ENCODE measurements at places on chromosomes 7 and 10.

- DNase-seq: no peak
Observed at GRCh38 chr7:91668217-91668616, 212.3 kb downstream of the MTERF1 start.

- DNase-seq: no peak
Observed at GRCh38 chr7:157616426-157616825, 279.6 kb downstream of the DNAJB6 start.

- no peak for DNase-seq
Observed at GRCh38 chr10:45607276-45607675, 65.3 kb downstream of the ZFAND4 start.

GRCh38 chr7:154332811-154333580 lies 280.8 kb downstream of the DPP6 start:
- no peak for DNase-seq

DNA sequence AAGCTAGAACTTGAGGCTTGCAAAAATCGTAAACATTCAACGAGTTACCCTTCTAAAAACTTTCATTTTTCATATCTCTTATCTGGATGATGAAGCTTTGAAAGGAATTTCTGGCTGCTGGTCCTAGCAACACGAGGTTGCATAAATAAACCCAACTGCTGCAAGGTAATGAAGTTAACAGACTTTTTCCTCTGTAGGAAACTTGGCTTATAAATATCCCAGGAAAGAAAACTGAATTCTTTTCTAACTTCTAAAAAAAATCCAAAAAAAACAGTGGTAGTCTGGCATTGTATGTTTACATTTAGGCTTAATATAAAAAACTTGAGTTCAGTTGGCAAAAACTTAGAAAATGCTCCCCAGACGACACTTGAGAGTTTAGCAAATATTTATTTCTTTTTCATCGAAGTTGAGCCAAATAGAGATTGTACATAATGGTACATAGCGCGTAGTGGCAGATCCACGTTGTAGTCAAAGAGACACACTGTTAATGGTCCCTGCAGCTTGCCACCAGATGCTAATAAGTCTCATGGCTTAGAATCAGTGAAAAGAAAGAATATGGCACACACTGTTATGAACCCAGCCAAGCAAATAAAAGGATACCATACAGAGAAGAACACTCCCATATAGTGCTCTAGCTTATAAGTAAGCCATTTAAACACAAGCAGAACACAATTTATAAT lies 200.3 kb upstream of the PCLO start:
- DNase-seq: no peak

- no peak for DNase-seq
Observed at GRCh38 chr7:55181762-55182161, 162.9 kb downstream of the EGFR start.

DNA sequence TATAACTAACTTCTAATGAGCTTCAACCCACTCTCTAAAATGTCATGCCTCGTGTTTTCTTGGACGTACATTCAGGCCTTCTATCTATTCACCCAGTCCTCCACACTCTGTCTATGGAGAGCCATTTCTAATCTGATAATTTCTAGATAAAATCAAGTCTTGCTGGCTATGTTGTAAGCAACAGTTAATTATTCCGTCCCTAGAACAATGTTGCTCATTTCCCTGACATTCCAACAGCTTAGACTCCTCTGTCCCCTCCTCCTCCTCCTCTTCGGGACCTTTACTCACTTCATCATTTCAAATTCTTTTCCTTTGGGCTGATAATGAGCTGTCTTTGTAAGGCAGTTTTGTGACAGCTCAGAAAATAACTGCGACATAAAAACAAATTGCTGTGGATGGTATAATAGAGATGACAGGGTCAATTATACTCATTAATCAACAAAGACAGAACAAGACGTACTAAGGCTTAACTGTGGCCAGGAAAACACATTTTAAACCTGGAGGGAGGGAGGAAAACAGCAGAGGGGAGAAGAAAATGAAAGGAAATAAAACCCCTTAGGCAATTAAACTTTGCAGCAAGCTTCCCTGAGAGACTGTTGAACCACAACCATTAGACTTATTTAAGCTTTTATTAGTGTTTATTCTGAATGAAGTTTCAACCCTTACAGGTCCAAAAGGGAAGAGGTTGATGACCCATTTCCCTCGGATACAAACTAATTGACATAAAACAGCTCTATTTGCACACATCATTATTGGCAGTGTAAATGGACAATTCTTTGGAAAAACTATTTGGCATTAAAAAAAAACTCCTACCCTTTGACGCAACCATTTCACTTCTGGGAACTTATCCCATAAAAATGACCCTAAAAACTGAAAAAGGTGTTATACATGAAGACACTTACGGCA lies 179.1 kb downstream of the SFMBT2 start:
- no peak for DNase-seq

GRCh38 chr7:90472805-90473540 lies 3.5 kb downstream of the PTTG1IP2 start:
- DNase-seq: no peak

- no peak for DNase-seq
Observed at GRCh38 chr7:139799586-139799985, 21.8 kb upstream of the HIPK2 start.

- no peak for DNase-seq
Observed at GRCh38 chr7:150466477-150466876, 16.0 kb downstream of the GIMAP8 start.

- DNase-seq: no peak
Observed at GRCh38 chr7:116095396-116095795, 64.8 kb upstream of the TFEC start.

DNA sequence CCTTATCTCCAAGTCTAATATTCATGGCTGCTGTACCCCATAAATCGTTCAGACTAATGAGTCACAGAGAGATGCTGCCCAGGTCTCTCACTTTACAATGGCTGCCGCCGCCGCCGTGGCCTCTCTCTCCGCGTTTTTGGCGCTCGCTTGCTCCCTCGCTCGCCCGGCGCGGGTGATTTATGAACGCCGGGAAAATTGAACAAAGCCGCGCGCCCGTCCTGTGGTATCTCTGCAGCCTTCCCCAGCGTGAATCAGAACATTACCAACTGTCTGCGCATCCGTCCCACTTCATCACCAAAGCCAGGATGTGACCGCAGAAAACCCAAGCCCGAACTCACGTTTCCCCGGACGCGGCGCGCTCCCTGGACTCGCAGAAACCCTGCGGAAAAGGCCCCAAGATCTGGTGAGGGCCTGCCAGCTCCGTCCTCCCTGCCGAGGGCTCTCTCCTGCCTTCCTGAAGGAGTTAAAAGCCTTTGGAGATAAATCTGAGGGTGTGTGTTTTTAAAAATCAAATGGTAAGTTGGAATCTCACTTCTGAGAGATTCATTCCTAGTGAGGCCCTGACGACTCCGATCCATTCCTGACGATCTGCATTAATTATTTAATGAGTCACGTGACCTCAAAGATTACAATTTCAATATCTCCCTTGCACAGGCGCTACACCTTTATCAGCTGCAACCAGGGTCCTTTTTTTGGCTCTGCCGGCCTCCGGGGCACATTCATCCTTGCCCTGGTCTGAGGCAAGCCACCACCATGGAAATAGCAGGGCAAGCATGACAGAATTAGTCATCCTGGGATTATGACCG lies 6.3 kb downstream of the HOXA4 start:
- no peak for DNase-seq

- peak; percentile 21 for DNase-seq
Observed at GRCh38 chr7:36784991-36785940, 61.0 kb upstream of the AOAH start.

GRCh38 chr7:131508754-131509486 lies 47.5 kb downstream of the PODXL start:
- no peak for DNase-seq

- DNase-seq: no peak
Observed at GRCh38 chr10:124125305-124126116, 32.1 kb upstream of the CHST15 start.

GRCh38 chr7:101426303-101427011 lies 63.8 kb downstream of the COL26A1 start:
- no peak for DNase-seq

GRCh38 chr7:39749177-39749576 lies 125.8 kb downstream of the RALA start:
- DNase-seq: no peak

- no peak for DNase-seq
Observed at GRCh38 chr10:132565516-132566209, 28.1 kb downstream of the INPP5A start.

DNA sequence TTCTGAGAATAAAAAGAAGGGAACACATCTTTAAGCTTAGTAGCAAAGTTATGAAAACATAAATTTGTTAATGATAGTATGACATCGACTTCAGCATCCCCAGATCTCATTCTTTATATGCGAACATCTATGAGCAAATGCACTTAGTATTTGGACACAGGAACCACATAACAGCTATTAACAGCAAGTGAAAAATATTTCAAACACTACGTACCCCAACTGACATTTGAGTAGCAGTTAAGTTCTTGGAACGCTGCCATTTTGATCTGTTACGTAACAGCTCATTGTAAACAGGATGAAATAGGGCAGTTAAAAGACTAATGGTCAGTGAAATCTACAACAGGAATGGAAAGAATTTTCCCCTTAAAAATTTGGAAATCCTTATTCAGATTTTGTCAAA lies 428.9 kb downstream of the TNS3 start:
- no peak for DNase-seq

- DNase-seq: no peak
Observed at GRCh38 chr7:140691376-140692045, 5.0 kb upstream of the NDUFB2 start.

DNA sequence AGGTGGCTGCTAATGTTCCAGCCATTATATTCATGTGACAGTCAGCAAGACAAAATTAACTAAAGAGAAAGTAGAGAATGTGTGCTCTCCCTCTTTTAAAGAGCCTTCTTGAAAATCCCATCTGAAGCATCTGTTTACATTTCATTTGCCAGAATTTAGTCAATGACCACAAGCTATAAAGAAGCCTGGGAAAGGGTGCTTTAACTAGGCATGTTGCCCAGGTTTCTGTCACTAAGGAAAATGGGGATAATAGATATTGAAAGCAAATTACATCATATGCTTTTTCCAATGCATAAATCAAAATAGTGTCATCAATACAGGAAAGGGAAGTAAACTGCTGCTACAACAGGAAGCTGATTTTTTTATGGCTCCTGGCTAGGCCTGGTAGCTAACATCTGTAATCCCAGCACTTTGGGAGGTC lies 67.7 kb downstream of the ELAPOR2 start:
- no peak for DNase-seq

DNA sequence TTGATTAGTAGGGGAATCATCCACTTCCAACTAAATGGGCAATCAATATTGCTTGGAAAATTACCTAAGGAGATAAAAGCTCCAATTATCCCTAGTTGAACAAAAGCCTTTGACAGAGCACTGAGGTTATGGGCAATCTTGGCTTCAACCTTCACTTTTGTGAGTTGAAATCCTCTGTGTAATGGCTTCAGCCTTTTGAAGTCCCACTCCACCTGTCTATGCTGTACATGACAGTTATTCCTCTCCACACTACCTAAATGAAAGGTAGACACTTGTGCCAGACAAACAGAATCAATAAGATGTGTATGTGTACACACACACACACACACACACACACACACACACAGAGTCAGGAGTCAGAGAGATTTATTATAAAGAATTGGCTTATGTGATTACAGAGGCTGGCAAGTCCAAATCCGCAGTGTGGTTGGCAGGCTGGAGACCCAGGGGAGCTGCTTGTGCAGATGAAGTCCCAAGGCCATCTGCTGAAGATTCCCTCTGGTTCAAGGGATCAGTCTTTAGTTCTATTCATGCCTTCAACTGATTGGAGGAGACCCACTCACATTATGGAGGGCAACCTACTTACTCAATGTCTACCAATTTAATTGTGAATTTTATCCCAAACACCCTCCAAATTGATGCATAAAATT lies 164.8 kb upstream of the CDC14C start:
- no peak for DNase-seq

DNA sequence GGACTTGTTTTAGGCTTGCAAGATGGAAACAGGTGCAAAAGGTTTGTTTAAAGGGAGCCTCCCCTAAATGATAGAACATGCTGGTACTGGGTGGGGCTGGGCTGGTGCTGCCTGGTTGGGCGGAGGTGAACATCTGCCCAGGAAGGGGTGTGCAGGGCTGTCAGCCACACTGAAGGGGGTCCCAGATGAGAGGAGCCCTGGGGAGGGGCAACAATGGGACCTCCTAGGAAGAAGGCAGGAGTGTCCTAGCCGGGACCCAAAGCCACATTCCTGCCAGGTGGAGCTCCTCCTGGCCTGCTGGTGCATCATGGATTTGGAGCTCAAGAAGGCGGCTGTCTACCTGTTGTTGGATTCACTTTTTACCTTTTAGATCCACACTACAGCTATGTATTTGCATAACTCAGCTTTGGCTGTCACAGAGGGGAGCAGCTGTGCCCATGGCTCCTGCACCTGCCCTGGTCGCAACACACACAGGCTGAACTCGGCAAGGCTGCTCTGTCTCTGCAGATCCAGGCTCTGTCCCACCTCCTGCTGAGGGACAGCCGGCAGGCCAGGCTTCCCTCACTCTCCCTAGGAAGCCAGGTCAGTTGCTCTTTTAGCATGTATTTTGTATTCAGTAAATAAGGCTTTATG lies 59.9 kb downstream of the ADARB2 start:
- DNase-seq: no peak

DNA sequence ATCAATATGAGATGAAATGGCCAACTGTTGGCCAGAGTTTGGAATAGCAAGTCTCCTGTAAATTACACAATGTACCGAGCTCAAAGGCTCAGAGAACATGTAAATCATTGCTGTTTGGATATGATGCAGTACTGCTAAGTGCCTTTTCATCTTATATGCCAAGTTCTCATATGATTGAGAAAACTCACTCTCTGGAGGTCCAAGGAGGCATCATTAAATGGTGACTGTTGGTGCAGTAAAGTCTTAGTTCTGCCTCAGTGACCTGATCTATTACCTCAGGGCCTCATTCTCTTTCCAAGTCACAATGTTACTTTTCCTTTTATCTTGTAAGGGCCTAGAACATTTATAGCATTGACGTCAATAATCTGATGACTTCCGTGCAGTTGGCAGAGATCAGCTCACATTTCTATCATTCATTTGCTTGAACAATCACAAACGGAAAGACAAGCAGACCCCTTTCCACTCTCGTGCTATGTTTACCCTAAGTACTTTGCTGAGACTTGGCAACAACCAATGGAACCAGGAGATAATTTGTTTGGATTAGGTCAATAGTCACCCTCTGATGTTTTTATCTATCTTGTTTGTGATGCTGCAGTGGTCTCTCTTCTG lies 32.6 kb upstream of the PDK4 start:
- DNase-seq: no peak

DNA sequence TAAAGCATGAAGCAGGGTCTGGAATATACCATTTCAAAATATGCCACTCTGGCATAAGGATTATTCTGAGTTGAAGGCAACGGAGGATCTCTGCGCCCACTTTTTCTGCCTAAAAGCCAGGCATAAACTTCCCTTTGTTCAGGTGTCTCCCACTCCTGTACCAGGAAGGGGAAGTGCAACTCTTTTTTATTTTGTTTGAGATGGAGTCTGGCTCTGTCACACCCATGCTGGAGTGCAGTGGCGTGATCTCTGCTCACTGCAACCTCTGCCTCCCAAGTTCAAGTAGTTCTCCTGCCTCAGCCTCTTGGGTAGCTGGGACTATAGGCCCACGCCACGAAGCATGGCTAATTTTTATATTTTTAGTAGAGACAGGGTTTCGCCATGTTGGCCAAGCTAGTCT lies 18.2 kb downstream of the SVIL start:
- DNase-seq: no peak
